ENCODE measurements at places on chromosomes 4 and X.

GRCh38 chr4:107824350-107825071 is at the start of gene SGMS2:
Gene SGMS2, plus strand, starts transcription at chr4:107824932. Its CDS starts 70,622 bp downstream, at chr4:107895554.
- DNase-seq = peak; percentile 73

DNA sequence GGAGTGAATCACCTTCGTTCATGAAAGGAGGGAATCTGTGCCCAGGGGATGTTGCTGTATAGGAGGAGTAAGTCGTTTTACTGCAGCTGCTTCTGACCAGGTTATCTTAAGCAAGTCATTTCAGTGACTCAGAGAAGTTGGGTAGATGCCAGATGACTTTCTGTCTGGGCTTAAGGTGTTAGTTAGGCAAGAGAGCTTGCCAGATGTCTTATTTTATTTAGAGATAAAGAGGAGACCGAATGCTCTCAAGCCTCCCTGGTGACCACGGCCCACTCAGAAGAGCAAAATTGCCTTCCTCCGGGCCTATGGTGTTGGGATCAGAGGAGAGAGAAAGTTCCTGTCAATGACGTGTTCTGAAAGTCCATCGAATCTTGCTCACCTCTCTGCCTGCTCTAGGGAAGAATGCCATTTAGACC is 16.3 kb upstream of the ZNF827 start:
- DNase-seq = no peak

DNA sequence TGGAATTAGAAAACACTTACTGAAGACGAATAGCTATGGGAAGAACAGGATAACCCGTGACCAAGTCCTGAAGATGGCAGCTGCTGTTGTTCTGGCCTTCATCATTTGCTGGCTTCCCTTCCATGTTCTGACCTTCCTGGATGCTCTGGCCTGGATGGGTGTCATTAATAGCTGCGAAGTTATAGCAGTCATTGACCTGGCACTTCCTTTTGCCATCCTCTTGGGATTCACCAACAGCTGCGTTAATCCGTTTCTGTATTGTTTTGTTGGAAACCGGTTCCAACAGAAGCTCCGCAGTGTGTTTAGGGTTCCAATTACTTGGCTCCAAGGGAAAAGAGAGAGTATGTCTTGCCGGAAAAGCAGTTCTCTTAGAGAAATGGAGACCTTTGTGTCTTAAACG is 2.4 kb downstream of the AGTR2 start:
- DNase-seq = no peak

DNA sequence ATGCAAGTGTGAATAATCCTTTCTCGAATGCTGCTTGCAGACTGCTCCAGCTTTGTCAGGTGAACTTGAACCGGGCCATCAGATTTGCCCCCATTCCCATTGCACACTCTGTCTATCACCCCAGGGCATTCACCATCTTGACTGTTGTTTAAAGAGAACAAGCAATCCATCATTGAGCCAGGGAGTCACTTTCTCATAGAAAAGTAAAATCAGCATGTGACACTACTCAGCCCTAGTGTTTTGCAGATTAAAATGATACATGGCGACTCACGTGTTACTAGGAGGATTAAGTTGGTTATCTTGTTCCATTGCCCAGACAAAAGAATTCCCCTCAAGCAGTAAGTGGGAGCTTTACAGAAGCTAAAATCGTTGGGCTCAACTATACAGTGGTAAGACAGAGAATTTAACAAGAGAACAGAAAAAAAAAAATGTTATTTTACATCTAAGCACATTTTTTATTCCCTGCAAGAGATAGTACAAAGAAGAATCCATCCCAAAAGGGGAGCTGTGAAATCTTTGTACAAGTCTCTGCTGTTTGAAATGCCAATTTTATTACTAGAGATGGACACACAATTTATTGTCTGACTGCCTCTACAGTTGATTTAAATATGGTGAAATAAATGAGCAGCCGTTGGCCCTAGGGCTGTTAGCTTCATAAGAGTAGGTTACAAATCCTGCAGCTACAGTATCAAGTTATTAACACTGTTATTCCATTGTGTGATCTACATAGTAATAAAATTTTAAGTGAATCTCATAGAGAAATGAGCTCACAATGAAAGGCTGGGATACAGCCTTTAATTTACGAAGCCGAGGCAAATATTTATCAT is 67.5 kb downstream of the NEUROG2 start:
- DNase-seq = peak; percentile 33

DNA sequence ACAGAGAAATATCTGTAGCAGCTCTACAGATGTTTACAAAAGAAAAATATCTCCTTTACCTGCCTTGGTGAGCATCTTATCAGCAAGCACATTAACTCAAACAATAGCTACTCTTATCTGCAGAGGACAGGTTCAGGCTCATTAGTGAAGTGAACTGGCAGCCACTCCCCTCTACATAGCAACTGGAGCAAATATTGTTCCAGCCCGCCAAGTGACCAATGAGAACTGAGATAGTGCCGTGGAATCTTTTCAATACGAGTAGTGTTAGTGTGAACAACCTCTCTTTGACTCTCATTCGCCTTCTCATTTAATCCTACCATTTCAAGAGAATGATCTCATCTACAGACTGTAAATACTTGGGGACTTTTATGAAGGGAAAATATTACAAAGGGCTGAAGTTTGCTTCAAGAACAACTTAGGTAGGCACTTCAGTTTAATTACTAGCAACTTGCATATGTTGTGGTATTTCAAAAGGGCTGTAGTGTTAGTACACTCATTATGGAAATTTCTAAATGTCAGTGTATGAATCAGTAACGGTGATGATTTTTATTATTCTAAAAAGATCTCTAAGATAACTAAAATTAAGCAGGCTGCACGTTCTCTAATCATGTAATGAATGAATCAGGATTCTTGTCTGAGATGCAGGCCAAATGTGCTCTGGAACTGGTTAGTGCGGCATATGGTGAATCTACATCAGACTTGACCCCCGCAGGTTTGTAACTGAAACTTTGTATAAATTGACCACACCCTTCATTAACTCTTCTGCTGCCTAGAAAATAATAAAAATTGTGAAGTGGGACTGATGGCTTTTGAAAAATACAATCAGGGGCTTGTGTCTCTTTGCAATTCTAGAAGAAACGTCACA is 72.4 kb downstream of the PALLD start:
- no peak for DNase-seq

- no peak for DNase-seq
Measured at GRCh38 chr4:2515830-2516550, 20.5 kb upstream of the FAM193A start.

DNA sequence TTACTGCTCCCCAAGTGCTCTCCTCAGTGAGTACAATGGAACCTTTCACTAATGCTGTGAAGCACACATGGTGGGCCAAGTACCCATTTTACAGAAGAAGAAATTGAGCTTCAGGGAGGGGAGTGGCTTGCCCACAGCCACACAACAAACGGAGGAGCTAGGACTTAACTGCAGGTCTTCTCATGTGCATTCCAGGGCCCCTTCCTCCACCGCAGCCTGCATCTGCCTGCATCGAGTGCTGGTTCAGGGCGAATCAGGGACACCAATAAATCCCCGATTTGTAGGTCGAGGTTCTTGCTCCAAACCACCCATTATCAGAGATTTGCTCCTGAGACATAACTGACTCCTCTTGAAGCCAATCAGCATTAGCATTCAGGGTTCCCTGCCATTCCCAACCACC is 100.9 kb downstream of the MAMLD1 start:
- no peak for DNase-seq

DNA sequence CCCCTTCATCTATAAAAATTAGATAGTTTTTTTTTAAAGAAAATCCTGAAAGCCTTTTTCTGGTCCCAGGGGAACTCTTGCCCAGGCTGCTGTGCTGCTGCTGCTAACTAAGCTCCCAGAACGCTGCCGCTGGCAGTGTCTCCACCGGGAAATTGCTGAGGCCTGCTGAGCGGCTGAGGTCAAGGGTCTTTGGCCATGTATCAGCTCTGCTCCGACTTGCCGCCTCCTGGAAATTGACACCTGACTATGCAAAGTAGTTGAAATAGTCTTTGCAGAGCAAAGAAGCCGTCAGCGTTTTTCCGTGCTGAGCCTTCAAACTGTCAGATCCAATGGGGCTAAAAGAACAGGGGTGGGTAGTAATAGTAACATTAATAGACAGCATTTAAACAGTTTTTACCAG is 839 bp downstream of the QDPR start:
- no peak for DNase-seq

- no peak for DNase-seq
Measured at GRCh38 chr4:6002926-6003325, 15.3 kb downstream of the C4orf50 start.

- peak; percentile 83 for DNase-seq
Measured at GRCh38 chr4:176988226-176988625, 195.5 kb upstream of the VEGFC start.

- peak; percentile 33 for DNase-seq
Measured at GRCh38 chrX:17242470-17242869, 132.5 kb upstream of the NHS start.

DNA sequence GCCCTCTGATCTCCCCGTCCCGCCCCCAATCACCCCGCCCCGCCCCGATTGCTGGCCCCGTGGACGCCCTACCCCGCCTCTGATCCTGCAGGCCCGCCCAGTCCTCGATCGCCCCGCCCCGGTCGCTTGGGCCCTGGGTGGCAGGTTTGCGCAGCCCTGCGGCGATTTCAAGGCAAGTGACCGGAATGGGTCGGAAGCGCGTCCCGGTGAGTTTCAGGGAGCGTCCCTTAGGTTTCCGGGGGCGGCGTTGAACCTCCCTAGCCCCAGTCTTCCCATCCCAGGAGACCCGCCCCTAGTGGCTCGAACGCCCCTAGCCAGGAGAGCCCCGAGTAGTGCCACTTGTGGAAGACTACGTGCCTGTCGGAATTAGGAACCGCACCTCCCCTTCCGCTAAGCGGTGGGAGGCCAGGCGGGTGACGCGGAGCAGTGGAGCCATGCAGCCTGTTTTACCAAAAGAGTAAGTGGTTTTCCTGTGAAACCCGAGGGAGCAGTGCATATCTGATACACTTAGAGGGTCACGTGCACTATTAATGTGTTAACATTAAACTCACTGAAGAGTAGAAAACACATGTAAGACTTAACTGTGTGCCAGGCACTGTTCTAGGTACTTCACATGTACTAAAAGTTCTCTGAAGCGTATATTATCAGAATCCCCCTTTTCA is 354 bp upstream of the TEC start:
- DNase-seq = peak; percentile 60

DNA sequence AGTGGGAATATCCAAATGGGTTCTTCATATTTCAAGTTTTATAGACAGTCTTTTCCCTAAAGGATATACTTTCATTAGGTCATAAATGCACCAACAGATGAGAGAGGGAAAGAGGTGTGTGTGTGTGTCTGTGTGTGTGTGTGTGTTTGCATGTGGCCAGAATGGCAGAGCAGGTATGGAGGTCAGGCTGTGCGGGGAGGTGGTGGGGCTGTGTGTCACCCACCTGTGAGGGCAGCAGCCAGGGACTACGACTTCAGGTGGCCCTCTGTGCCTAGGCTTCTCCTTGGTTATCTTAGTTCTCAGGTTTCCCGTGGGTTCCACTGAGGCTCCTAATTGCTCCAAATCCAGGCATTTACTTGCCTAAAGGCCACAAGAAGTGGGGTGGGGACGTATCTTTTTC is 14.6 kb downstream of the HAND2 start:
- no peak for DNase-seq

DNA sequence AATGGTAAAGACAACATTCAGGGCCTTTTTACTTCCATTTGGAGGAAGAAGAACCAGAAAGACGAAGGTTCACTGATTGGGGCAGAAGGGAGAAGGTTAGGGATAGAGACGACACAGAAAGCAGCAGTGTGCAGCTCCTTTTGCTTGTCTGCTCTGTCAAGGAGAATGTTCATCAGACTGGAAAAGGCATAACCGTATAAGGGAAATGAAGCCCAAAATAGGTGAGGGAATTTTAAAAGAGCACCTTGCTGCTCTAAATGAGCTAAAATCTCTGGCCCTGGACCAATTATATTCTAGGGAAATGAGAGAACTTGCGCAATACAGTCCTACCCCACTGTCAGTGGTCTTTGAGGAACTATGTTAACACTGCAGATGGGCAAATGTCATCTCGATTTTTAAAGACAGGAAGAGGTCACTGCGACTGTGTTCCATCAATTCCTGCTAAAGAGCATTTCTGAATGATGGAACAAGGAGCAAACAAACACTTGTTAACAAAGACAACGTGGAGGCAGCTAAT is 909.8 kb upstream of the FTHL17 start:
- no peak for DNase-seq

DNA sequence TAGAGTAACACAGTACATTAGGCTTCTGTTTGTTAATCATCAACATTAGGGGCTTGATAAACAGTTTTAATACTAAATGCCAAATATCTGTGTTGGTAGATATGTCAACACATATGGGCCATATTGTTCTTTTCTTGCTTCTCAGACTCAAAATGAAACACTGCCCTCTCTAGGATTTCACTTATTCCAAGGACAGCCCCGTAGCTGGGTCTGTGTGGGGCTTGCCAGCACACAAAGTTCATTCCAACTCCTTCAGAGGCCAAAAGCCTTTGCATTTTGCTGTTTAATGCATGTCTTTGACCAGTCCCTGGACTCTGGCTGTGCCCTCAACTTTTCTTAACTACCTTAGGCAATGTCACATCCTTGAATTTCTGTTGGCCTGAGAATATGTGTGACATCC is 102.0 kb upstream of the ZNF827 start:
- no peak for DNase-seq

DNA sequence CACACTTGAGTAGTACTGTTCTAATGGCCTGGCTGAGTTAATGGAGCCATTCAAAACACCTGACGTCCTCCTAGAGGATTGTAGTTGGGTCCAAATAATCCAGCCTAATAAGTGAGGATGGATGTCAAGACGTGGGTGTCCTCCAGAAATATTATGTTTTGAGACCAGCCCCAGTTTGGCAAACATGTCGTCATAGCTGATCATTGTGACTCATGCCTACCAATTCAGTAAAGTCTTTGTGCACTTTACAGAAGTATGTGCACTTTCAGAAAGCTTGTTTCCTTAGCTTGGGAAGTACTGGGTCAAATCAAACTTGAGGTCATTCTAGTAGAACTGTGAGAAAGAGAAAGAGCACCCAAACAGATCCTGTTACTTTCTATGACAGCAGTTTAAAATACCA is 37.6 kb upstream of the GLRA2 start:
- no peak for DNase-seq

- peak; percentile 4 for DNase-seq
Measured at GRCh38 chrX:25968920-25969319, 169.2 kb upstream of the MAGEB18 start.

GRCh38 chr4:135994360-135994759 is 1537.9 kb downstream of the PCDH18 start:
- DNase-seq = no peak

- DNase-seq = no peak
Measured at GRCh38 chr4:169342906-169343564, 72.3 kb upstream of the SH3RF1 start.

DNA sequence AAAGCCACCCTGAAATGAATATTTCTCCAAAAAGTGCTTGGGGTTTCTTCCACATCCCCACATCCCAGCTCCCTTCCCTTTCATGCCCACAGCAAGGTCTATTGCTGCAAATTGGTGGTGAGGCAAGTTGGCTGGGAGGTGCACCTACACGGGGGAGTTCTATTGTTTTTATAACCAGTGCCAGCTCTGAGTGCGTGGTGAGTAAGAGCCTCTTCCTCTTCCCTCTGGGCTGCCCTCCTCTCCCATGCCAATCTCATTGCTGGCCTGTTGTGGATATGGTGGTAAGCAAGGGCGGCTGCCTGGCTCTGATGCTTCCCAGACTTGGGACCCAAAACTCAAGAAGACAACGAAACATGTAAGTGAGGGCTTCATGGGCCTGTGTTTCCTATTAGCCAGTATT is 204.3 kb downstream of the SHROOM3 start:
- no peak for DNase-seq

Measured in fibroblast of the conjunctiva (primary cell).